ENCODE measurements at places on chromosomes 5 and 9.

GRCh38 chr9:130368631-130369103, 76.1 kb upstream of the ASS1 start:
- no peak for DNase-seq

GRCh38 chr9:28892538-28892937, 1319.3 kb upstream of the C9orf72 start:
- no peak for DNase-seq

DNA sequence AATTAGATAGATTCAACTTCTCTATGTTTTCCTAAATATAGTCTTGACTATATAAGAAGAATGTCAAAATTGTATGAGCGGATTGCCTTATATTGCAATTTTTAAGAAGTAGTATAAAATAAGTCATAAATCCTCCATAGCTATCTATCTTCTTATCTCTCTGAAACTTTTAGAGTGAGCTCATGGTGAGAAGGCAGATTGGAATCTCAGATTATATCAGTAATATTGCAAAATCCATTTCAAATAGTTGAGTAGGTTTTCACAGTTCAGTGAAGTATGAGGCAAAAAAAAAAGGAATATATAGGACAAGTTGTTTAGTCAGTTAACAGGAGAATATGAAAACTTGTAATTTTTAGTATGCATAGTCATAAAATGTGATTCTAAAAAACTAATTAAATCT, 156.4 kb downstream of the FAM174A start:
- no peak for DNase-seq

GRCh38 chr5:122062205-122062604, 15.9 kb downstream of the LOX start:
- DNase-seq, result no peak

- DNase-seq, result no peak
These were observed 155.0 kb downstream of the TLE1 start for GRCh38 chr9:81534138-81534875.

- no peak for DNase-seq
These were observed 79.2 kb downstream of the SV2C start for GRCh38 chr5:76162335-76162734.

GRCh38 chr9:69193685-69194032, 19.6 kb downstream of the TJP2 start:
- DNase-seq, result no peak

GRCh38 chr9:129435988-129436717, 184.7 kb downstream of the C9orf50 start:
- no peak for DNase-seq

DNA sequence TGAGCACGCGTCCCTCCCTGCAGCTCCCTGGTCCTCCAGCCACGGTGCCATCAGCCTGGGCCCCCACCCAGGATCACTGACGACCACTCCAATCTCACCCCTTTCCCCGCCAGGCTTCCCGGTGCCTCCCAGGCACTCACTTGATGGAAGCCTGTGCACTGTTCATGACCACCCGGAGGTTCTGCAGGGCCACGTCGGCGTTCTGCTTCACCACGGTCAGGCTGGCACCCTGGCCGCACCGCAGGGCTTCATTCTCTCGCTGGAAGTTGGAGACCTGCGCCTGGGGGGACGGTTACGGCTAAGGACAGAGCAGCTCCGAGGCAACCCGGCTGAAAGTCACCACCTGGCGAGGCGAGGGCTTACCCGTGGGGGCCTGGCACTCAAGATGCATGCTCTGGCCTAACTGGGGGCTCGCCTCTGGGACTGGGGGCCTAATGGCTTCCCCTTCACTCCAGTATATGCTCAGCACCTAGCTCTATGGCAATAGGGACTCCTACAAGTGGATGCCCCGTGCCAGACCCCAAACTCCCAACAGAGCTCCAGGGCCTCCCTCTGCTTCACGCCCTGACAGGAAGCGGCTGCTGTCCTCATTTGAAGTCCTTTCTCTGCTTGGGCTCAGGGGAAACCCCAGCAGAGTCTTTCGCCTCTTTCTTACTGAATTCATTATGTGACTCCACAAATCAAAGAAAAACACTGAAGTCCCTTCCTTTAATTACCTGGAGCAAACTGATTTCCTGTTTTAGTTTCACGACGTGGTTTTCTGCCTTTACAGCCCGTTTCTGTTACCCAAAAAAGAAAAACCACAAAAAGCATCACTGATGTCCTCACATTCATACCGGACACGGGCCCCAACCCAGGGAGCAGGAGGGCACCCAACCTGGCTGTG, 4.2 kb upstream of the SNAPC4 start:
- no peak for DNase-seq

GRCh38 chr5:10319202-10319851, 11.6 kb upstream of the CMBL start:
- no peak for DNase-seq

DNA sequence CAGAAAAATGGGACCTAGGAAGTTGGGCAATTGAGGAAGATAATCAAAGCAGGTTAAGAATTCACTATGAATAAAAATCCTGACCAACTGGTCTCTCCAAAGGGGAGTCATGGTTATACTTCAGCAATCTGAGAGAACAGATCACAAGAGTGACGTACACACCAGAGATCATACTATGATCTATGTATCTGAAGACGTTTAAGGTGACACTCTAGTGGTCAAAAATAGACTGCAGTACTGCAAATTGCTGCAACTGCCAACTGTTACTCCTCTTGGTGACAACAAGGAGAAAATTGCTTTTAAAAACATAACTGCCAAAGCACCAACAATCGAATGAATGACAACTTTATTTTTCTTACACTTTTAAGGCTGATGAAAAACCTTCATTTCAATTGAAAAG, 4.9 kb downstream of the AK6 start:
- no peak for DNase-seq

DNA sequence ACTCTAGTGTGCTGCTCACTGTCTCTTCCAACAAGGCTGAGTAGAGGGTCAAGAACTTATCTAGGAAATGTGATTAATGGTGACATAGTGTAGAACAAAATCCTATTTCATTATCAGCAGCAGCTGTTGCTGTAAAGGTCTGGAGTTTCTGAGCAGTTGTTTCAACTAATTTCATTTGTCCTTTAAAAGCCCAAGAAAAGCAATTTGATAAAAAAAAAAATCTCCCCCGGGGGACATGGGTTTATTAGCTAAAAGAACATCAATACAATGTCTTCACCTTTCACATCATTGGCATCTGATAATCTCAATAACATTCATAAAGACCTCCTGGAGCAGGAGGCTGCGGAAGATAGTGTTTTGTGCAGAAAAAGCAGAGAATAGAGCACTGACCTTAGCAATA, 468.1 kb downstream of the KCTD16 start:
- no peak for DNase-seq

GRCh38 chr5:143495821-143496275, 92.4 kb upstream of the NR3C1 start:
- no peak for DNase-seq

GRCh38 chr5:40503439-40503838, 176.3 kb upstream of the PTGER4 start:
- no peak for DNase-seq

- no peak for DNase-seq
These were observed 554.8 kb upstream of the MEF2C start for GRCh38 chr5:89437450-89438435.

DNA sequence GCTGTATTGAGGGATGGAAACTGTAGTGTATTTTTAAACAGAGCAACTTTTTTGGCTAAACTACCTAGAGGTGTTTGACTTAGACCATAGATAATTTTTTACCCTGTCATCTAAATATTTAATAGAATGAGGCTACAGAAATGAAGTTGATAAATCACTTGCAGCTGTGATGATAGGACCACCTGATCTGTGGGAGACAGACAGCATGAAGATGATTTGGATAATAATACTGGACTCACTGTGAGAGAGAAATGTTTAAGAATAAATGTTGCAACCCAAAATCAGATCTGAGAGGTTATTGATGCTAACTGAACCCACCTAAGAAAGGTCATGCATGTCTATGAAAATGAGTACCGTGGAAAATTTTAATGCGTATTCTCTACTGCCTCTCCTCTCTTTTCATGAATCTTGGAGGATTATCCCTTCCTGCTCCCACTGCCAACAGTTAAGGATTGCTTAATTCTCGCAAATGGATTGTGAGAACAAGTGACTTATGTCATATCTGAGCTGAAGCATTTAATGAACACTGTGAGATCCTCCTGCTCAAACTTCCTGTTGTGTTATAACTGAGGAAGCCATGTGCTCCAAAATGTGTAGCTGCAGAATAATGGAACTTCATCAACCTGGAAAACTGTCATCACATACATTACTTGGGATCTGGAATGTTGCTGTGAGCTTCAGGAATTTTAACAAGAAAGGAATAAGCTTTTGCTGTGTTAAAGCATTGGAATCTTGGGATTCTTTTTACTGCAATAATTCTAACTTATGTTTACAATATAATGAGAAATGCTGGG, 617.9 kb upstream of the CDH18 start:
- DNase-seq, result no peak

- DNase-seq, result no peak
These were observed 168.5 kb downstream of the RAB3C start for GRCh38 chr5:58751222-58751837.

DNA sequence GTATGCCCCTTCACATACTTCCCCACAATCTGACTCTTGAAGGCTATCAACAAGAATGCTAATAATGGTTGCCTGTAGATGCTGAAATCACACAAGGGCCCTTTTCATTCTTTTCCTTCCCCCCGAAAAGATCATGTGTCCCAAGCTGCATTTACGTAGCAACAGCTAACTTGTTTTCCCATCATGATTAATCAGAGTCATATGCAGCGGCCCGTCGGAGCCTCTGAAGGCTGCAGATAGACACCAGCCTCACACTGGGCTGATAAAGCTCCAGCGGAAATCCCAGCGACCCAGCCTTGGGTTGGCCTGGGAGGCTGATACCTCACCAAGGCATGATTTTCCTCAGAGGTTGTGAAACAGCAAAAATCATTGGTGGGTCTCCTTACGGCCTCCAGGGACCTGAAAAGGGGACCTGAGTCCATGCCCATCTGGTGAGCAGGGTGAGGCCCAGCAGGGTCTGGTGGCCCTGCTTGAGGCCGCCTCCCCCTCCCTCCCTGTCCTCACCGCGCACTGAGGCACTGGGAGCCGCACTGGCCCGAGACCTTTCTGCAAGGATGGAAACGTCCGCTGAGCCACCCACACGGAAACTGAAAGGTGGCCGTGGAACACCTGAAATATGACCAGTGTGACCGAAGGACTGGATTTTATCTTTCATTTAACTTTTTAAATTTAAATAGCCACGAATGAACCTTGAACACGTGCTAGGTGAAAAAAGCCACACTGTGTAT, 114.2 kb upstream of the PHYKPL start:
- DNase-seq, result no peak

- DNase-seq, result no peak
These were observed 40.4 kb upstream of the SYNPO start for GRCh38 chr5:150599917-150600511.

GRCh38 chr9:91159664-91160121, 202.0 kb downstream of the AUH start:
- no peak for DNase-seq

- DNase-seq, result no peak
These were observed 27.2 kb upstream of the ZFR start for GRCh38 chr5:32471784-32472183.

DNA sequence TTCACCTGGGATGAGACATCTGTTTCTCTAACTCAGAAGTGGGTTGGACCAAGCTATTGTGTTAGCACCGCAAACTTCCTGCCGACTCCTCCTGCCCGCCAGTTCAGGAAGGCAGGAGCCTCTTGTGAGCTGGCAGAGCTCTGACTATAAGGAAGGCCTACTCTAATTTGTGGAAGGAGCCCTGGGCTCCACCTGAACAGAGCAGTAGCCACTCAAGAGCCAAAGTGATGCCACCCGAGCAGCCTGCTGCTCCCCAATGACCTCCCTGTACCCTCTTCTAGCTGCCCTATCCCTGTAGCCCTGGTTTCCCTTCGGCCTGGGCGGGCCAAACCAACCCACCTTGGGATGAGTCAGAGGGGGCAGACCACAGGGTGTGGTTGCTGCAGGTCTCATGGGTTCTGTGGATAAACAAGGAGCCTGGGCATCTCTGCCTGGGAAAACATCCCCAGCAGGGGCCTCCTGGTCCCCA, 81.6 kb downstream of the PSD2 start:
- no peak for DNase-seq

DNA sequence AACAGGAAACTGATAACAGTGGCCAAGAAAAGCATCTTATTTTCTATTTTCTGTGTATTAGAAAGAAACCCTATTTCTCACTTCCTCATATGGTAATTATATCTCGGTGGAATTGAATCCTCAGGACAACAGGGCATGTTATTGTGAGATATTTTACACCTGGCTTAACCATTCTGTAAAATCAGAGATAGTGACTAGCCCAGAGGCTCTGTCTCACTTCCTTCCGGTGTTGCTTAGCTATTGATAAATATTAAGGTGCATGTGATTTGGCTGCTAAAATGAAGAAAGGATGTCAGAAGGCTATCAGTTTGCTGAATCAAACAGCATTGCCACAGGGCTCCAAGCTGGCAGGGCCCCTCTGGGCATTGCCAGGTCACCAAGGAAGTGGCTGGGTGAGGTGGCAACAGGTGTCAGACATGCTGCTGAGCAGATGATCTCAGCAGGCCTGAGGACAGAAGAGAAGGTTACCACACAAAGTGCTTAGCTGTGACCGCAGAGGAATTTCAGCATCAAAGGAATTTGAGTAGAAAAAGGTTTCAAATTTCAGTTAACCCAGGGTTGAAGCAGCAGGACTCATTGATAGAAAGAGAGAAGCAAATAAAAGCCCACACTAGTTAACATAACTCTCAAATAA, 330.7 kb downstream of the PDE4D start:
- DNase-seq, result peak; percentile 18

- DNase-seq, result no peak
These were observed 190.3 kb downstream of the MELK start for GRCh38 chr9:36762958-36763357.

DNA sequence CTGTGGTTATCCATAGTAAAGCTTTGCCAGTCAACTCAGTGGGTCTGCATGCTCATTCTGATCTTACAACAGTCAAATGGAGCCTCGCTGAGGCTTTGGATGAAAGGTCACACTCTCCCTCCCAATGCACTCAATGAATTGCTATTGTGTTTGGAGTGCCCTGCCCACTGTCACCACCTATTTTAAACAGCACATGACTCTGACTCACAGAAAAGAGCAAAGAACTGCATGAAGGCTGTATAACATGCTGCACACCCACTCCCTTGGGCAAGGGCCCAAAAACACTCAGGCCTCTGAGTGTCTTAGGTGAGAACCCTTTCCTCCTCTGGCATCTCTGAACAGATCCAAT, 118.7 kb upstream of the CCDC112 start:
- no peak for DNase-seq

DNA sequence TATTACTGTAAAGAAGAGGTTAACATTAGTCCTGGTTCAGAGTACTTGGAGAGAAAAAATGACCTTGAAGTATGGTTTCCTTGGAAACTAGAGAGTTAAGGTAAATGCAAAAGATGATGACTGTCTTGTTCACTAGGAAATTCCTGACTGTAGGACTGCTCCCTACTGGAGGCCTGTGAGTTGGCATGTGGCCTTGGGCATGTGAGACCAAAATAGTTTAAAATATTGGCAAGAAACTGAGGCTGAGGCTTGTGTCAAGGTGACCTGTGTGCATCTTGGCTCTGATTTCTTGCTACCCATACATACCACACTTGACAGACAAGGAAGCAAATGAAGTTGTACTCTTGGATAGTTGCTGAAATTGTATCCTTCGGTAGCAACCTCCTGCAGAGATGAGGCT, 96.5 kb downstream of the TARS1 start:
- no peak for DNase-seq
